Large intestine (tissue), 12 donors: ENCODE measurements at places on chromosomes 7 and 10. TPM values are rescaled to one million over a fixed set of nuclear protein-coding genes. Genes with fewer than 3 reads are reported as not detected.

- no peaks in the 10 kb centered on the region for H3K27me3 ChIP-seq
- no peaks in the 10 kb centered on the region for H3K36me3 ChIP-seq
- no peaks in the 10 kb centered on the region for H3K4me1 ChIP-seq
- peak overlapping the region; percentile 71 for H3K27ac ChIP-seq
- DNase-seq = no peak
Measured at GRCh38 chr7:12687718-12688171, 312 bp downstream of the ARL4A start.

- no peaks in the 10 kb centered on the region for H3K27me3 ChIP-seq
- H3K27ac ChIP-seq = no peak overlapping the region
- no peaks in the 10 kb centered on the region for H3K4me1 ChIP-seq
- DNase-seq = no peak
- no peak overlapping the region for H3K4me3 ChIP-seq
Measured at GRCh38 chr7:120874722-120875121, 16.8 kb upstream of the TSPAN12 start.

DNA sequence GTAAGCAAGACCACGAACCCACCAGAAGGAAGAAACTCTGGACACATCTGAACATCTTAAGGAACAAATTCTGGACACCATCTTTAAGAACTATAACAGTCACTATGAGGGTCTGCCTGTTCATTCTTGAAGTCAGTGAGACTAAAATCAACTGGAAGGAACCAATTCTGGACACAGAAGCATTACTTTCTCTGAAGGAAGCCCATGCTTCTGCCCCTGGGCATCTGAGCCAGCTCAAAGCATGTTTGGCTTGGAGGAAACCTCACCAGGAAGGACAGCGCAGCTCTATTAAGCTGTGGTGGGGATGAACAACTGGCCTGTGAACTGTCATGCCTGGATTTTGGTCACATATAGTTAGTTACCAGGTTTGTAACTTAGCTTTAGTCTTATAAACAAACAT is 132.4 kb upstream of the GDF10 start:
- H3K4me3 ChIP-seq = no peak overlapping the region
- no peaks in the 10 kb centered on the region for H3K27me3 ChIP-seq
- H3K4me1 ChIP-seq = peaks cover 3% of the 10 kb centered on the region
- no peak overlapping the region for H3K27ac ChIP-seq
- no peak for DNase-seq
- no peaks in the 10 kb centered on the region for H3K36me3 ChIP-seq

GRCh38 chr7:44988701-44989100 is 9.9 kb upstream of the MYO1G start:
- peaks cover 18% of the 10 kb centered on the region for H3K36me3 ChIP-seq
- DNase-seq = no peak
- H3K27me3 ChIP-seq = no peaks in the 10 kb centered on the region
- H3K4me1 ChIP-seq = peaks cover 4% of the 10 kb centered on the region
- no peak overlapping the region for H3K4me3 ChIP-seq

DNA sequence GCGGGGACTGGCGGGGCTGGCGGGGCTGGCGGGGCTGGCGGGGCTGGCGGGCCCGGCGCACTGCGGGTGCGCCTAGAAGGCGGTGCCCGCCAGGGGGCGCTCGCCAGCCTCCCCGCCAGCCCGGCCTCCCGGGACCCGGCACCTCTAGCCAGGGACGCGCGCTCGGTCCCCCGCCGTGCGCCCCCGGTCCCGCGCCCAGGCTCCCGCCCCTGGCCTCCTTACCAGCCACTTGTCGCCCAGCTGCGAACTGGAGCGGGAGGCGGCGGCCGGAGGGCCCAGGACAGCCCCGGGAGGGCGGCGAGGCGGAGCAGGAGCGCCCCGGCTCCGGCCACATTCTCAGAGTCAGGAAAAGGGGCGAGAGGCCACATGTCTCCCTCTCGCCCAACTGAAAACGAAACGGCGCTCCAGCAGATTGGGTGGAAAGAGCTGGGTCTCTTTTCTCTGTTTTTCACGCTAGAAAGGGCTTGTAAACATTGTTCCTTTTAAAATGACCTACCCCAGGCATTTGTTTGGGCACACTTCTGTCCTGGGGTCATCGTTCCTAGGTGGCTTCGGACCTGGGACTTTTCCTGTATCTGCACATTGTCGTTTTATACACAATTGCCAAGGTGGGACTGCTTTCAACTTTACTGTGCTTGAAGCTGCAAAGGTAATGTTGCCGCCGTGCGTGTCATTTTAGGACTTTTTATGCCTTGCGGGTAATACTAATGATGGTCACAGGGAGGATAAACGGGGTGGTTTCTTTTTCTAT is 378 bp upstream of the PRKCQ start:
- DNase-seq = peak; percentile 88
- peaks cover 10% of the 10 kb centered on the region for H3K27me3 ChIP-seq
- no peaks in the 10 kb centered on the region for H3K4me1 ChIP-seq
- H3K27ac ChIP-seq = peak overlapping the region; percentile 76
- peaks cover 10% of the 10 kb centered on the region for H3K36me3 ChIP-seq
- peak overlapping the region; percentile 56 for H3K4me3 ChIP-seq

- no peaks in the 10 kb centered on the region for H3K36me3 ChIP-seq
- H3K27me3 ChIP-seq = peaks cover 56% of the 10 kb centered on the region
- no peaks in the 10 kb centered on the region for H3K4me1 ChIP-seq
Measured at GRCh38 chr10:43075612-43076003, 1.3 kb upstream of the RET start.

DNA sequence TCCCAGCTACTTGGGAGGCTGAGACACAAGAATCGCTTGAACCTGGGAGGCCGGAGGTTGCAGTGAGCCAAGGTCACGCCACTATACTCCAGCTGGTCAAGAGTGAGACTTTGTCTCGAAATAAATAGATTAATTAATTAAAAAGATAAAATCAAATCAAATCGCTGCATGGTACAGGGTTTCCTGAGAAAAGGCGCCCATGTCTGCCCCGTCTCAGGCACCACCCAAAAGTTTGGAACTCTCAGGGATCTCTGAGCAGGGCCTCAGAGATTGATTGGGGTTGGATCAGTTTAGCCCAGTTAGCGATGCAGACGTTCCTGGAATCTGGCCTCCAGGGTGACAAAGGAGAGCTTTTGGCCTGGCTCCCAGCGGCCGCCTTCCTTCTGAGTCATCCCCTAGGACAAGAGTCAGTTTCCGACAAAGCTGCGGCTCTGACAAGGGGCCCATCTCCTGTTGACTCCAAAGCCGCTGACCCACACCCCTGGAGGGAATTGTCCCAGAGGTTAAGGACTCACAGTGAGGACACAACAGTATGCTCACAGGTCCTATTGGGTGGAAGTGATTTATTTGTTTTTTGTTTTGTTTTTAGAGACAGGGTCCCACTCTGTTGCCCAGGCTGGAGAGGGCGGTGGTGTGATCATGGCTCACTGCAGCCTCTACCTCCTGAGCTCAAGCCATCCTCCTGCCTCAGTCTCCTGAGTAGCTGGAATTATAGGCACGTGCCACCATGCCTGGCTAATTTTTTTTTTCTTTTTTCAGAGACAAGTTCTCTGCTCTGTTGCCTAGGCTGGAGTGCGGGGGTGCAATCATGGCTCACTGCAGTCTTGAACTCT is 6.8 kb downstream of the ORAI2 start:
- H3K27ac ChIP-seq = no peak overlapping the region
- no peak overlapping the region for H3K4me3 ChIP-seq
- peaks cover 7% of the 10 kb centered on the region for H3K36me3 ChIP-seq
- H3K4me1 ChIP-seq = no peaks in the 10 kb centered on the region
- no peaks in the 10 kb centered on the region for H3K27me3 ChIP-seq

GRCh38 chr7:7884855-7885254 is 83.7 kb upstream of the GLCCI1 start:
- no peaks in the 10 kb centered on the region for H3K4me1 ChIP-seq
- H3K36me3 ChIP-seq = no peaks in the 10 kb centered on the region
- no peak overlapping the region for H3K4me3 ChIP-seq
- no peak overlapping the region for H3K27ac ChIP-seq
- DNase-seq = no peak

- DNase-seq = no peak
- H3K36me3 ChIP-seq = peaks cover 37% of the 10 kb centered on the region
- H3K4me3 ChIP-seq = no peak overlapping the region
Measured at GRCh38 chr7:44415047-44415446, 75.4 kb downstream of the NUDCD3 start.

DNA sequence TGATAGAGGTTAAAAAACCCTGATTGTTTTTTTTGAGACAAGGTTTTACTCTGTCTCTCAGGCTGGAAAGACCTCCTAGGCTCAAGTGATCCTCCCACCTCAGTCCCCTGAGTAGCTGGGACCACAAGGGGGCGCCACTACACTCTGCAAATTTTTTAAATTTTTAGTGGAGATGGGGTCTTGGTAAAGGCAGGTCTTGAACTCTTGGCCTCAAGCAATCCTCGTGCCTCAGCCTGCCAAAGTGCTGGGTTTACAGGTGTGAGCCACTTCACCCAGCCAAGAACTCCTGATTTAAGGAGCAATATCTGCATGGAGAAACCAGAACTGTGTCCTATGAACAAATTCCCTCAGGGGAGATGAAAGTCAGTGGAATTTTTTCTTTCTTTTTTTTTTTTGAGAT is 7.3 kb upstream of the KLHDC10 start:
- no peaks in the 10 kb centered on the region for H3K36me3 ChIP-seq
- no peak overlapping the region for H3K27ac ChIP-seq
- no peak for DNase-seq
- H3K4me3 ChIP-seq = no peak overlapping the region
- no peaks in the 10 kb centered on the region for H3K4me1 ChIP-seq

DNA sequence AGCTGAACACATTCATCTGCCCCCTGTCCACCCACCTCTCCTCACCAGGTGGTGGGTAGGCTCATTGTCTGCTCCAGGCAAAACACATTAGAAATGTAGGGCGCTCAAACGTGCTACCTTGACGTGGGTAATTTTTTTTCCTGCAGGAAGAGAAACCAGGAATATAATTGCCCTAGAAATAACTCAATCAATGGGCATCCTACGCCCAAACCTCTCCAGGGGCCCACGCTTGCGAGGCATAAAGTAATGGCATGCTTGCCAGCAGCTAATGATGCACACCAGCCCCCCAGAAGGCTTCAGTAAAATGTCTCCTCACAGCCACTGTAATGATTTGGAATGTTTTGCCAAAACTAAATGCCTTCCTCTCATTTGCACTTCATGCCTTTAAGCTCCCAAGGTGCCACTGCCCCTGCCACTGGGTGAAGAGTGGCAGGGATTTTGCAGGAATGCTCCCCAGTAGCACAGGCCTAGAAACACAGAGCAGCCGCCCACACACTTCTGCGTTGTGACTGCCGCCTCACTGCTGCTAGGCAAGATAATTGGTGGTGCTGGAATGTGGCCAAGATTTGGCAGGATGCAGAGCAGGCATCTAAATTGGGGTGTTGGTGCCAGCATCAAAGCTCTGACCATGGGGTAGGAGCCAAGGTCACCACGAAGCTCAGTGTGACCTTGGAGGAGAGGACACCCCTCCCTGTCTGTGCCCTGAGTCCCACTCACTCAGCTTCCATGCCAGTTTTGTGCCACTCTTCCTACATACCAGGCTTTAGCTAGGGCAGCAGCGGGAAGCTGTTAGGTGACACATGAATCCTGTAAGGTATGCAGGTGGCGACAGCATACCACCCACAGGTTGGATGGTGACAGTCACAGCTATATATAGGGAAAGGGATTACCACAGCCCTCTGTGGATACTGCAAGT is 48.7 kb upstream of the PPP1R3C start:
- H3K27ac ChIP-seq = no peak overlapping the region
- no peaks in the 10 kb centered on the region for H3K27me3 ChIP-seq
- H3K36me3 ChIP-seq = no peaks in the 10 kb centered on the region

DNA sequence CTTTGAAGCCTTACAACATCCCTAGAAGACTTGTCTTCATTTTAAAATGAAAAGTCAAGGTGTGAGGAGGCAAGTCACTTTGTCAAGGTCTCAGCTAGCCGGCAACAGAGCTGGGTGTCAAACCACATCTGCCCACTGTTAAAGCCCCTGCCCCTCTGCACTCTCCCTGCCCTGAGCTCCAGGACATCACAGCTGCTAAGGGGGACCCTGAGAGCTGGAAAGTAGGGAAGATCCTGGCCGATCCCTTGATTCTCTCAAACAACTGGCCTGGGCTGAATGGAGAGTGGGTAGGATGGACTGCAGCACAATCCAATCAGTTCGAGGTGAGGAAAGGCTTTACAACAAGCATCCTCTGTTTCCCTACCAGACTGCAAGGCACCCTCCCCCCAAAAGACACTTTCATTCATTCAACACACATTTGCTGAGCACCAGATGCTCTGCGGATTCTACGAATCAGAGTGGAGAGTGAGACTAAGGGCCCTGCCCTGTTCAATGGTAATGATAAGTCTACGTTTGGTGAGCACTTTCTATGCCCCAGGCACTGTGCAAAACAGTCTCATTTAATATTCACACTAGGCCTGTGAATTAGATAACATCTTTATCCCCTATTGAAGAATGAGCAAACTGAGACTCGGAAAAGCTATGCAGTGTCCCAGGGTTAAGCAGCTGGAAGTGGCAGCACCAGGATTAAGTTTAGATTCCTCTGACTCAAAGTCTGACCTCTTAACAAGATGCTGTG is 148.1 kb downstream of the HERPUD2 start:
- H3K27me3 ChIP-seq = peaks cover 32% of the 10 kb centered on the region
- H3K27ac ChIP-seq = no peak overlapping the region
- no peak overlapping the region for H3K4me3 ChIP-seq
- H3K36me3 ChIP-seq = no peaks in the 10 kb centered on the region
- DNase-seq = no peak

DNA sequence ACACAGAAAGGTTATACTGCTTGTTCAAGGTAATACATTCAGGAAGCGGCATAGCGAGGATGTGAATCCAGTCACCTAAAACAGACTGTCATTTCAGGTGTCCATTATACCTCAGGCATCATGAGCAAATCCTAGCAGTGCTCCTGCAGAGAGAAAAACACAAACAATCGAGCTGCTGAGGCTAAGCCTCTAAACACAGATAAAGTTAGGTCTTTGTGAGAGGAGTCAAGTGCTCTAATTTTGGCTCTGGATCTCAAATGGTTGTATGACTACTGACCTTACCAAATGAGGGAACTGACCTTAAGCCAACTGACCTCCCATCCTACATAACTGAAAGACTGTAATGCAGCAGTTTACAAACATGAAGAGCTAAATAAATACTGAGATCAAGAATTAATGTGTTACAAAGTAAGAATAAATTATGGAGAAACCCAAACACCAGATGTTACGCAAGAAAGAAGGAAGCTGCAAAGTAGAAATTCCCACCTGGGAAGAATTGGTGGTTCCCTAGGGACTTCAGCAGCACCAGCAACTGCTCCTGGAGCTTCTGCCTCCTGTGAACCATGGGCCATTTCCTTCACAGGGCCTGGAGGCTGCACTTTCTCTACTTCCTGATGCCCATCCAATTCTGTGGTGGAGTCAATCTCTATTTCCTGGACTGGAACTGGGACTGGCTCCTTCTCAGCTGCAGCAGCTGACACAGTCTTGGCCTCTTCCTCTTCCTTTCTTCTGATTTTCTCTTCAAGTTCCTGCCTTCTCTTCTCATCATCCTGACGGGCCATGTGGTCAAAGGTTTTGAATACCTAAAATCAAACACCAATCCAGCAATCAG is 5.8 kb downstream of the NUDCD3 start:
- H3K4me3 ChIP-seq = no peak overlapping the region
- H3K27me3 ChIP-seq = no peaks in the 10 kb centered on the region
- H3K36me3 ChIP-seq = peaks cover 48% of the 10 kb centered on the region
- DNase-seq = no peak
- H3K27ac ChIP-seq = no peak overlapping the region

The GIMAP1 gene
- polyA plus RNA-seq = 2.2 TPM

The CARD11 gene
- 4.8 TPM for polyA plus RNA-seq

The TNKS2 gene
- 30.6 TPM for polyA plus RNA-seq
